Aorta (tissue), 5 donors: ENCODE measurements at places on chromosomes 6 and 20. TPM values are rescaled to one million over a fixed set of nuclear protein-coding genes. Genes with fewer than 3 reads are reported as not detected.

Gene RBM24
- polyA plus RNA-seq, result 1.5 TPM

- DNase-seq, result no peak
Measured at GRCh38 chr20:7308163-7308562, 540.7 kb downstream of the BMP2 start.

Gene TP53TG5
- polyA plus RNA-seq, result not detected

DNA sequence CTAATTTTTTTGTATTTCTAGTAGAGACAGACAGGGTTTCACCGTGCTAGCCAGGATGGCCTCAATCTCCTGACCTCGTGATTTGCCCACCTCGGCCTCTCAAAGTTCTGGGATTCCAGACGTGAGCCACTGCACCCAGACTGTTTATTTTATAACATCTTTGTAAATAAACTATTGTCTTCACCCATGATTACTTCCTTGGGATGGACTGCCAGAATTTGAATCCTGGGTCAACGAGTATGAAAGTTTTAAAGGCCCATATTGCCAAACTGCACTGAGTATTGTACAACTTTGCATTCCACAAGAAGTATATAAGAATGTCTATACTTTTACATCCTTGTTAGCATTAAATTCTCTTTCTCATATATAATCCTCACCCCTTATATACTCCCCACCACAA, 38.6 kb downstream of the ZHX3 start:
- no peak for DNase-seq

Gene PSORS1C2
- not detected for polyA plus RNA-seq

DNA sequence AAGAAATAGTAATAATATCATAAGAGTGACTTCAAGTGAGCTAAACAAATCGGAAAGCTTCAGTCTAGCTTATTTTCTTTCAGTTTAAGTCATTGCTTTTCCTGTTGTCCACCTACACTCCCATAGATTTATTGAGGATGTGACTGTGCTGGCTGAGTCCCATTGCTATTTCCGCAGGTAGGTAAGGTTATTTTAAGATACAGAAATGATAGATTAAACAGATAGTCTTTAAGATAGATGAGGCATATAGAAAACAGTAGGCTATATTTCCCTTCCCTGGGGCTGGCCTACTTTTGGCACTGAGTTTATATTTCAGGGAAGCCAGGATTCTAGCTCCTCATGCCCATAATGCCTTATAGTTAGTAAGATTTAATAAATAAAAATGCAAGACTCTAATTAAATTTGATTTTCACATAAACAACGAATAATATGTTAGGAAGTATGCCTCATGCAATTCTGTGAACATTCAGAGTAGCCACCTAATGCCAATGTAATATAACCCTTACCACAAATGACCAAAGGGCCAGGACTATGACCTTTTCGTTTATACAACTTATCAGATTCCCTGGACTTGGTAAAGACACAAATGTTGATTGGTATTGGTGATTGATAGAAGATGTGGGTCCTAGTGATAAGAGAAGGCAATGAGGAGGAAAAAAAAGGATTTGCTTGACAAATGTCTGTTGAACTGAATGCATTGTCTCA, 1079.3 kb downstream of the EPHA7 start:
- DNase-seq, result no peak

GRCh38 chr6:149852881-149853280, 11.3 kb downstream of the LRP11 start:
- DNase-seq, result no peak

GRCh38 chr6:3350252-3350796, 91.6 kb downstream of the PSMG4 start:
- DNase-seq, result no peak

Gene BTN1A1
- not detected for polyA plus RNA-seq

DNA sequence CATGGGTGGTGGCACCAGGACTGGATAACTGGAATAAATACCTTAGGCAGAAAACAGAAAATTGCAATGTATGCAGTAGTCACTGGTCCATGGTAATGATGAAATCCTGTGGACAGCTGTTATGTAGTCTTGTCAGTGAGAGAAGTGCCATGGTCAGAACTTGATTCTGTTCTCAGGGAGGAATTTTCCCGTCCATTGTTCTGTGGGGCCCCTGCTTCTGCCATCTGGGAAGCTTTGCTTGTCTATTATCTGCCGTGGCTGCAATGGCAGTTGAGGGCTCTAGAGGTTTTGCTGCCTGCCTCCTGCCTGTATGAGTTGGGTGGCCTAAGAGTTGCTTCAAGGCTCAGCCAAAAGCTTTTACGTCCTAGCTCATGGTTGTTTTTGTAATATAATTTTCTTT, 126.8 kb upstream of the SLC35B3 start:
- DNase-seq, result no peak

DNA sequence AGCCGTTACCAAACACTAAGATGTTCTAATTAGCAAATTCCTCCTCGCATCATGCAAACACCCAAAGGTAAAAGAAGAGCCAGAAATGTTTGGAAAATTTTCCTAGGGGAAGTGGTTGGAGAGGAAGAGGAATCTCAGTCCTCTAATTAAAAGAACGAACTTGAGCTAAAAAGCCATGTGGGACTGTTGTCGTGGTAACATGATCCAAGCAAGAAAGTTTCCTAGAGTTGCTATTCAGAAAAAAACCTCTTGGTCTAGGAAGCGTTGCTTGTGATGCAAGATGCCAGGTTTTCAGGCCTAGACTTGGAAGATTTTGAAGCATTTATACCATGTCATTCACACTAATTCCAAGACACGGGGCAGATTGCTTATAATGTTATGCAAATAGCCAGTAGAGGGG, 106.8 kb upstream of the DOK5 start:
- no peak for DNase-seq
